ENCODE measurements at places on chromosomes 12 and 14. TPM values are rescaled to one million over a fixed set of nuclear protein-coding genes. Genes with fewer than 3 reads are reported as not detected.

The DLK1 gene
- total RNA-seq = 592 TPM

The TMTC2 gene
- 37.3 TPM for total RNA-seq

The TULP3 gene
- total RNA-seq = 50.1 TPM

The RFX4 gene
- 2.2 TPM for total RNA-seq

The AVPR1A gene
- 1.9 TPM for total RNA-seq

The PLEKHH1 gene
- 3.4 TPM for total RNA-seq
